ENCODE measurements at places on chromosomes 3 and 15.

DNA sequence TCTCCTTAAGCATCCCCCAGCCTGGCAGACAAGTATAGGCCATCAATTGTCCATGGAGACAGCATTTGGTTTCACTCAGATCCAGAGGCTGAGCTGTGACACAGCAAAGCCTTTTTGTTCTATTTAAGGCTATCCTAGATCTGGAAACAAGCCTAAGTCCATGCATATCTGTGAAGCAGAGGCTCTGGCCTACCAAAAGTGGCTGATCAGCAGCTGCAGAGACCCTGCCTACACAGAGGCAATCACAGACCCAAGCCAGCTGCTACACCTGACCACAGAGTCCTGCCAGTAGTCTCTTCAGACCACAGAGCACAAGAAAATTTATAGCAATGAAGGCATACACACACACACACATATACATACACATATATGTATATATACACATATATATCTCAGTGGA, 501.7 kb upstream of the ARPP21 start:
- no peak for DNase-seq

- DNase-seq, result no peak
Measured at GRCh38 chr15:44537735-44538240, 841 bp downstream of the EIF3J start.

DNA sequence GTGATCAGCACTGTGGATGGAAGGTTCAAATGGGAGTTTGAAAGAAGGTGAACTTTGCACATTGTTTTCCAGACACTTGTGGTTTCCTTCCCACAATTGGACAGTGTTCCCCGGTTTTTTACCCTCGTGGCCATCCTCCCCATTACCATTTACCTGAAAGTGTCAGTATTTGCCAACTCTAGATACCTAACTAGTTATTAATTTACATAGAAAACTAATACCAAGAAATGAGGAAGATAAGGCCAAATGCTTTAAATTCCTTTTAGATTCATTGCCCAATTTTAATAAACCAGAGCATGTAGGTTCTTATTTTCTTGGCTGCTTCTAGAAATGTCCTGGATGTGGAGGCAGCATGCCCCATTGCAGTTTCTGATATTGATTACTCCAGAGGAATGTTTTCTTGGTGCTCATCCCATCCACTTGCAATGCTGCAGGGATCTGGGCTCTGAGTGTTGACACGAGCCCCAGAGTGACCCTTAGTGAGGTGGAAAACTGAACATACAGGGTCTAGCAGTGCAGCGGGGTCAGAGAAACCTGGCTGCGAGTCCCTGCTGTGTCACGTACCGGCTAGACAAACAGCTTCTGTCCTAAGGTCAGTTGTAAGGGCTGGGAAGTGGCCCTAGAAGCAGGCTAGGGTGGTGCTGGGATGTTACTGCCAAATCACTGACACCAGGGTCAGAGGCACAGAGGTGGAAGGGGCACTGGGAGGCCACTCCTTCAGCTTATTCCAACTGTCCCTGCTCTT, 23.5 kb downstream of the LSM3 start:
- no peak for DNase-seq

GRCh38 chr3:65988411-65989180, 50.1 kb downstream of the MAGI1 start:
- DNase-seq, result no peak

DNA sequence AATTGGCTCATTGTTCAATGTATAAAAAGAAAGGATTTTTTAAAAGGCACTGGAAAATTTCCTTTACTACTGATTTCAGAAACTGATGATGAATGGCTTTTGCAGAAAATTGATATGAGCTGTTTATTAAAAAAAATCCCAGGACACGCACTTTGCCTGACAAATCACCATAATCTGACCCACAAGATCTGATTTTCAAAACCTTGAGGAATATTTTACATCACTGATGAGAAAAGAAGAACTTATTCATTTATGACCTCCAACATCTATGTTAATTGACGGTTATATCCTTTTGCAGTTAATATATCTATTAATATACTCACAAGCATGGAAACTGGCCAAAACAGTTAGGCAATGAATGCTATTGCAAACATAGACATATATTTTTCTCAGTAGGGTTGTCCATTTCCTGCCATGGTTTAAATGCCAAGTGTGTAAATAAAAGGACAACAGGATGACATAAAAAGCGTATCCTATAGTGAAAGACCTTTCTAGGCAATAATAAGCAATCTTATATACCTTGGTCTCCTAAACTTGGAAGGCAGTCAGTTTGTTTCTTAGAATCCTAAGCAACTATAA, 109.7 kb upstream of the SLC7A14 start:
- DNase-seq, result peak; percentile 47

DNA sequence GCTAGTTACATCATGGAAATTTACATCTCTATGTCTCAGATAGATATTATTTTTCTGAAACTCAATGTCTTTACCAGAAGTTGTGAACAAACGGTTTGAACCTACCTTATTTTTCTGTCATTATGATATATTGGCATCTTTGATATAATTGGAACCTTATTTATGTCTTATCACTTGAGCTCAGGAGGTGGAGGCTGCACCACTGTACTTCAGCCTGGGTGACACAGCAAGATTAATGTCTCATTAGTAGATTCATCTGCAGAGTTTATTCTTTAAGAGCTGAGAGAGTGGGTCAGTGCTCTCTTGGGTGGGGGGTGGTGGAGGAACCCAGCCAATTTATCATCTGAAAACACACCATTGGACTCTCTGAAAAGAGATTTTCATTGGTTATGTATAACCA, 21.4 kb downstream of the SCG3 start:
- DNase-seq, result no peak

- DNase-seq, result no peak
Measured at GRCh38 chr3:72615182-72615581, 233.1 kb downstream of the SHQ1 start.

GRCh38 chr3:77889616-77890015, 849.7 kb downstream of the ROBO2 start:
- DNase-seq, result no peak

DNA sequence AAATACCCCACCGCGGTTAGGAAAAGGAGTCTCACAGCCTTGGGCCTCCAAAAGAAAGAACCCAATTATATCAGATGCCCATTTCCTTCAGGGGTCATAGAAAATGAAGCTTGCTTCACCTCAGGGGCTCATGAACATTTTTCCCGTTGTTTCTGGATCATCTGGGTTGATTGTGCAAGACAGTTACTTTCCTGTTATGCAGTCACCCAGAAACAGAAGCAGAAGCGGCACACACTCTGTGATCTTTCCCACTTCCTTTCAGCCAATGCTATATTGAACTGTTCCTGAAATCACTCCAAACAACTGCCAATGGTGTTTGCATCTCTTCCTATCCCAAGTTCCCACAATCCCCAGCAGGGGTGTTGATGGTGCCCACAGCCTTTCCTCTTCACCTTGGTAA, 295.6 kb upstream of the RASGRP1 start:
- DNase-seq, result no peak

- no peak for DNase-seq
Measured at GRCh38 chr3:194661374-194661773, 10.6 kb downstream of the LSG1 start.

DNA sequence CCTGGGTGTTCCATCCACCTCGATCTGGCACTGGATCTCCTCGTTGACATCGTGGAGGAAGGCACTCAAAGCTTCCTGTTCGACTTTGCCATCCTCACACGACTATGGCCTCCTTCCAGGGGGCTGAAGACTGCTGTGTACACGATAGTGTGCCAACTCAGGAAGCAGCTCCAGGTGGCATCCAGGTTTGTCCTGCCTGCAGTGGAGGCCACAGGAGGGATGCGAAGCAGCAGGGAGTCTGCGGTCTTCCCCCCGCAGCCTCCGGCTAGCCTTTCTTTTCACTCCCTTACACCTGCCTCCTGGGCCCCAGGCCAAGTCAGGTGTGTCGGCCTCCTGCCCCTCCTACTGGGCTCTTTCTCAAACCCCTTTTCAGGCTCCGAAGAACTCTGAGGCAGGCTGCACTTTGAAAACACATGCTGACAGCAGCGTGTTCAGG, 32.2 kb downstream of the SYNM start:
- DNase-seq, result peak; percentile 42

GRCh38 chr3:51967384-51968169, at the start of gene PCBP4:
TSS of gene PCBP4 (minus strand) at chr3:51967454. CDS start at chr3:51961240, 6,214 bp downstream.
- DNase-seq, result no peak

GRCh38 chr3:53519065-53519709, 24.8 kb downstream of the CACNA1D start:
- DNase-seq, result no peak

DNA sequence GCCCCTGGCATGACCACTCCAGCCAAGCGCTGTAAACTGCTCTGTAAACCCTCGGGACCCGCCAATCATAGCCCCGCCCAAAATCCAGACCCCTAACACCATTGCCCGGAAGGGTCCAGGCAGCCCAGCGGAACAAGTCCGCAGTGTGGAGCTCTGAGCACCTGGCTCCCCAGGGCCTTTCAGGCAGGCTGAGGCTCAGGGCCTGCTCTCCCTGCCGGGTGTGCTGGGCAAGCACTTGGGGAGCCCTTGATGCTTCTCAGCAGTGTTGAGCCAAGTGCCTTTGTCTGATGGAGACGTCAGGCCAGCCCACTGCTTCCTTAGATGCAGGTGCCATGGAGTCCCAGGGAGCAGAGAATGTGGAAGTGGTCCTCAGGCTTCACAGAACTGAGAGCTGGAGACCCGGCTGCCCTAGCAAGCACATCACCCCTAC, 106.2 kb downstream of the TLE3 start:
- peak; percentile 40 for DNase-seq

GRCh38 chr3:99176169-99176964, 274.9 kb upstream of the DCBLD2 start:
- DNase-seq, result no peak

DNA sequence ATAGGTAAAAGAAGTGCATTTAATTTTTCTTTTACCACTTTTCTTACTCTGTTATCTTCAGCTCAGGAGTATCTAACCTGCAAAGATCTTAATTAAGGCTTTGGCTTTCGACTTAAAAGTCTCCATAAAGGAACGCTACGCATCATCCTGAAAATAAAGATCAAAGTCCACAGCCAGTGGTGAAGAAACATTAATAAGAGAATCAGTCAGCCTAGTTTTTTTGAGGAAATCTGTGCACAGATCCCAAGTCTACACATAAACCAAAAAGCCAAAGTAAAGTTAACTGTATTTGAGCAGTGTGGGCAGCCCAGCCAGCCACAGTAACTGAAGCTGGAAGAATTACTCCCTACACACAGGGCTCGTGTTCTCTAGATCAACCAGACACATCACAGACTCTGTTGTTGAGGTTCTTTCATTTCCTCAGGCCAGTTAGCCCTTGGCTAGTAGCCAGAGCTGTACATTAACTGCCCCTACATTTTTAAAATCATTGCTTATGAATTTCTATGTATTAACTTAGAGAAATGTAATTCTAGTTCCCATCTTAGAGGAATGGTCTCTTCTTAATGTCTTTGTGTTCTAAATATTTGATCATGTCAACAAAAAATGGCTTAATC, 6.9 kb downstream of the LRRC2 start:
- no peak for DNase-seq

DNA sequence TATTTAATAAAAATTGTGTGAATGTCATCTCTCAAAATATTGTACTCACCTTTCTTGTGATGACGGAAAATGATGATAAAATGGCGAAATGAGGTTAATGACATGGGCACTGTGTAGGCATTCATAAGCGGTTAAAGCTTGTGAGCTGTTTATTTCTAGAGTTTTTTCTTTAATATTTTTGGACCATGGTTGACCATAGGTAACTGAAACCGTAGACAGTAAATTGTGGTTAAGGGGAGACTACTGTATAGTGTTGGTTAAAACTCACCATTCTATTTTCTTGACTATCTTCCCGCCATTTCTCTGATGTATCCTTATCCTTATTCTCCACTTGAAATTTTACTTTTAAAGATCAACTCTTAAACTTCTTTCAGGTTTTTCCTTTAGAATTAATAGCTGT, 14.5 kb downstream of the RNF111 start:
- no peak for DNase-seq

DNA sequence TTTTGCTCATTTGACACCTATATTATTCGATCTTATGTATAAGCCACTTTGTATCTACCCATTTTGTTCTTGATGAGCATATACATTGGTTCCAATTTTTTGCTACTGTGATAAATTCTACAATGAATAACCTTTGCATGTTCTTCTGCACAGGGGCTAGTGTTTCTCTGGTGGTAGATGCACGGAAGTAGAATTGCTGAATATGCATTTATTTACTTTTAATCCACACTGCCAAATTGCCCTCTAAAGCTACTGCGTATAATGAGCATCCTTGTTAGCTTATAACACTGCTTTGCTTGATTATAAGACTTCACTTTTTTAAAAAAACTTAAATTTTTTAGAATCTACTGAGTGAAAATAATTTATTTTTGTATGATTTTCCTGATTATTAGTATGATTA, 84.2 kb upstream of the PIAS1 start:
- DNase-seq, result no peak

DNA sequence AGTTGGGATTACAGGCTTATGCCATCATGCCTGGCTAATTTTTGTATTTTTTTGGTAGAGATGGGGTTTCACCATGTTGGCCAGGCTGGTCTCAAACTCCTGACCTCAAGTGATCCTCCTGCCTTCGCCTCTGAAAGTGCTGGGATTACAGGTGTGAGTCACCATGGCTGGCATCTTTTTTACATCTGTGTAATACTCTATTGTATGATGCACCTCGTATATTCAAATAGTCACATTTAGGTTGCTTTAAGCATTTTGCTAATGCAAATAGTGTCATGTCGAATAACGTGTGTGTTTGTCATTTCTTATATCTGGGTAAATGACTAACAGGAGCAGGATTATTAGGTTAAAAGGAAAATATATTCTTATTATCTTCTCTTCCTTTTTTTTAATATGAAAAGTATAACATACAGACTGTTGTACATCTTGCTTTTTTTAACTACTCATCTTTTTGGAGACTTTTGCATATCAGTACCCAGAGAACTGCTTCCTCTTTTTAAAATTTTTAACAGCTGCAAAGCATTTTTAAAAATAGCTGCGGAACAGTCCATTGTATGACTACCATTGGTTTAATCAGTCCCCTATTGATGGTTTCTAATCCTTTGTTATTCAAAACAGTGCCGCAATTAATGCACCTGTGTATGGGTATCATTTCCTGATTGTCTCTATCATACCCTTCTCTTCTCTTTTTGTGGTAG, 13.4 kb downstream of the SCAMP5 start:
- no peak for DNase-seq

GRCh38 chr3:146342989-146343388, 92.1 kb upstream of the PLSCR4 start:
- no peak for DNase-seq

- DNase-seq, result no peak
Measured at GRCh38 chr3:184485906-184486305, 75.7 kb upstream of the EPHB3 start.

- no peak for DNase-seq
Measured at GRCh38 chr3:3107181-3107580, 3.0 kb downstream of the IL5RA start.

- no peak for DNase-seq
Measured at GRCh38 chr3:150736903-150737832, 25.8 kb downstream of the SIAH2 start.

DNA sequence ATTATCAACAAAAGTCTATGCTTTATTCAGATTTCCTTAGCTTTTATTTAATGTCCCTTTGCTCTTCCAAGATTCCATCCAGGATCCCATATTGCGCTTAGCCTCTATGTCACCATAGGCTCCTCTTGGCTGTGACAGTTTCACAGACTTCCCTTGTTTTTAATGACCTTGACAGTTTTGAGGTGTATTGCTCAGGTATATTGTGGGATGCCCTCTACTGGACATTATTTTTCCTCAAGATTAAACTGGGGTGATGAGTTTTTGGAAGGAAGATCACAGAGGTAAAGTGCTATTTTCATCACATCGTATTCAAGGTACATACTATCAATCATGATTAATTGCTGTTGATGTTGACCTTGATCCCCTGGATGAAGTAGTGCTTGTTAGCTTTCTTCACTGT, 99.1 kb upstream of the SMAD3 start:
- DNase-seq, result no peak

- no peak for DNase-seq
Measured at GRCh38 chr3:53941950-53942349, 50.3 kb upstream of the SELENOK start.

Data from NCI-H1417 treated with DMSO at 0.1 percent for 48 hours (cell line).